Body of pancreas (tissue), 4 donors: ENCODE measurements at places on chromosomes 1 and 21. TPM values are rescaled to one million over a fixed set of nuclear protein-coding genes. Genes with fewer than 3 reads are reported as not detected.
A peak's percentile ranks its signal among the peaks of the same experiment; 100 is the strongest.

The CFAP74 gene
- total RNA-seq, result under 0.01 TPM

The ELF3 gene
- total RNA-seq, result 293 TPM

The PLCH2 gene
- total RNA-seq, result 5.7 TPM

The KRTAP21-2 gene
- total RNA-seq, result not detected

The AADACL3 gene
- not detected for total RNA-seq

The RCSD1 gene
- total RNA-seq, result 5.6 TPM

The MSH4 gene
- not detected for total RNA-seq

The NOS1AP gene
- total RNA-seq, result 4.0 TPM

The COL9A2 gene
- 2.3 TPM for total RNA-seq

The FALEC gene
- not detected for total RNA-seq

The FCRL4 gene
- total RNA-seq, result not detected

The KIAA0040 gene
- total RNA-seq, result 29.7 TPM

GRCh38 chr1:69567652-69568420 lies at the start of gene LRRC7:
TSS of gene LRRC7 (plus strand) at chr1:69567922. CDS start at chr1:69568640, 718 bp downstream.
- peaks cover 25% of the 10 kb centered on the region for H3K4me1 ChIP-seq
- DNase-seq, result no peak
- H3K4me3 ChIP-seq, result peak within 1 kb of the TSS; percentile 7
- no peaks in the 10 kb centered on the region for H3K27me3 ChIP-seq

DNA sequence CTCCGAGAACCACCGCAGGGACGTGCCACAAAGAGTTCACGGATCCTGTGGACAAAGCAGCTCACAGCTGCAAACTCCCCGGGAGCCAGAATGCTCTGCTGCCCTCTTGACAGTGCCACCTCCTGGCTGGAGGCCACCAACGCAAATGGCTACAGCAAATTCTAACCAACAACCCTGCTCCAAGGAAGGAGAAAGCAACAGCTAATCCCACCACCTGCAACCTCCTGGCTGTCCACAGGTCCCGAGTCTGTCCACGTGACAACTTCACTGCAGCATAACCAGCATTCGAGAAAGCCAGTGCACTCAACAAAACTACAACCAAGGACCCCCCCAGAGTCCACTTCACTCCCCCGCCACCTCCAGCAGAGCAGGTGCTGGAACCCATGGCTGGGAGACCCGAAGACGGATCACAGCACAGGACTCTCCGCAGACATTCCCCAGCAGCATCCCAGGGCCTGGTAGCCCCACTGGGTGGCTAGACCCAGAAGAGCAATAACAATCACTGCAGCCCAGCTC lies 17.3 kb downstream of the POFUT2 start:
- no peak overlapping the region for H3K4me3 ChIP-seq
- DNase-seq, result no peak
- no peak overlapping the region for H3K27ac ChIP-seq

- H3K27me3 ChIP-seq, result no peaks in the 10 kb centered on the region
- H3K4me1 ChIP-seq, result no peaks in the 10 kb centered on the region
- no peaks in the 10 kb centered on the region for H3K36me3 ChIP-seq
- no peak for DNase-seq
- no peak overlapping the region for H3K27ac ChIP-seq
Observed at GRCh38 chr1:61776091-61776490, 33.8 kb downstream of the PATJ start.

DNA sequence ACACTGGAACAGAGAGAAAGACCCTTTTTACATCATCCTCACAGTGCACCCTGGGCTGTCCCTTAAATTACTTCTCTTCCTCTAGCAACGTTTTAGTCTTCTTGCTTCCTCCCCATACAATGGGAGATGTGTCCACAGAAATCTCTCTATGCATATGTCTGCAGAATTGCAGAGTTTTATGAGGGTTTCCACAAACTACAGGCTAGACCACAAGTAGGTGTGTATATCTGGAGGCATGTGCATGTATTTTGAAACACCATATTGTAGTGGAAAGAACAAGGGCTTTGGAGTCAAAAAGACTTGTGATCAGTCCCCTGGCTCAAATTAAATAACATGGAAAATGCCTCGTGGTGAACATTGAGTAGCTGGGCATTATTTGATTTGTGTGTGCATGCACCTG lies 121.3 kb upstream of the IPO9 start:
- DNase-seq, result no peak
- H3K4me1 ChIP-seq, result peaks cover 19% of the 10 kb centered on the region
- no peaks in the 10 kb centered on the region for H3K36me3 ChIP-seq
- H3K4me3 ChIP-seq, result no peak overlapping the region

GRCh38 chr1:46342084-46342656 lies 1.6 kb downstream of the NSUN4 start:
- DNase-seq, result no peak
- no peaks in the 10 kb centered on the region for H3K36me3 ChIP-seq
- peaks cover 17% of the 10 kb centered on the region for H3K4me1 ChIP-seq

- no peaks in the 10 kb centered on the region for H3K4me1 ChIP-seq
- DNase-seq, result no peak
- no peak overlapping the region for H3K4me3 ChIP-seq
Observed at GRCh38 chr1:53475664-53476063, 16.5 kb downstream of the DMRTB1 start.

DNA sequence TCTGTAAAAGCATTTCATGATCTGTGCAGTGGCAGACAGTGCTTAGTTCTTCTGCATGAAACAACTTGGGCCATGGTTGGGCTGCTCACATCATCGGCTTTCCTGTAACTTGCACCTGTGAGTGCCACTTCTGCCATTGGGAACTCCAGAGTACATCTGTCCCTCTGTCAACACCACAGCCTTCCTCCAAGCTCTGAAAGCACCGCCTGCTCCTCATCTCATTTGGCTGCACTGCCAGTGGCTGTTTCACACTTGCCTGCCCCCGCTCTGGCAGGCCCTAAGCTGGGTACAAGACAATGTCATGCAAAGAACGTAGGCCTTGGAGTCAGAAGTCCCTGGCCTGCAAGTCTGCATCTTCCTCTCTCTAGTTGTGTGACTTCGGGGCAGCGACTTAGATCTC lies 46.4 kb downstream of the DDX20 start:
- no peak overlapping the region for H3K27ac ChIP-seq
- H3K4me1 ChIP-seq, result no peaks in the 10 kb centered on the region
- DNase-seq, result no peak
- no peaks in the 10 kb centered on the region for H3K36me3 ChIP-seq
- no peak overlapping the region for H3K4me3 ChIP-seq

DNA sequence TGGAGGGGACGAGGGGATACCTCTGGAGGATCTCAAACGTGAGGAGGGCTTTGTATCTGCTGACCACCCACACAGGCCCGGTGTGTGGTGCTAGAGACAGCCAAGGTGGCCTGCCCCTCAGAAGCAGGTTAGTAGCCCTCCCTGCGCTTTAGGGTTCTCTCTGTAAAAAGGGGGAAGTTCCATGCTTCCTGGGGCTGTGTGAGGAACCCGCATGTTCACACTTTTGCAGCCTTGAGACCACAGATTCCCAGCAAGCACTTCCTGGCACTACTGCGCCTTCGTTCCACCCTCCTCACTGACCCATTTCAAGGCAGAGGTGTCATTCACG lies 7.9 kb upstream of the GUCA2B start:
- H3K27ac ChIP-seq, result no peak overlapping the region
- H3K4me3 ChIP-seq, result no peak overlapping the region
- peaks cover 12% of the 10 kb centered on the region for H3K4me1 ChIP-seq
- H3K36me3 ChIP-seq, result no peaks in the 10 kb centered on the region
- DNase-seq, result no peak

- no peak overlapping the region for H3K4me3 ChIP-seq
- H3K27ac ChIP-seq, result no peak overlapping the region
- H3K4me1 ChIP-seq, result no peaks in the 10 kb centered on the region
- no peaks in the 10 kb centered on the region for H3K36me3 ChIP-seq
Observed at GRCh38 chr1:230798491-230798890, 51.3 kb downstream of the CAPN9 start.

GRCh38 chr1:178581351-178582303 lies 68.7 kb downstream of the TEX35 start:
- DNase-seq, result no peak
- no peak overlapping the region for H3K4me3 ChIP-seq
- H3K4me1 ChIP-seq, result no peaks in the 10 kb centered on the region
- no peaks in the 10 kb centered on the region for H3K36me3 ChIP-seq
- no peaks in the 10 kb centered on the region for H3K27me3 ChIP-seq
- no peak overlapping the region for H3K27ac ChIP-seq

GRCh38 chr1:54499360-54500106 lies 48.5 kb upstream of the ACOT11 start:
- no peak overlapping the region for H3K27ac ChIP-seq
- H3K36me3 ChIP-seq, result no peaks in the 10 kb centered on the region
- no peaks in the 10 kb centered on the region for H3K27me3 ChIP-seq
- peak; percentile 57 for DNase-seq

DNA sequence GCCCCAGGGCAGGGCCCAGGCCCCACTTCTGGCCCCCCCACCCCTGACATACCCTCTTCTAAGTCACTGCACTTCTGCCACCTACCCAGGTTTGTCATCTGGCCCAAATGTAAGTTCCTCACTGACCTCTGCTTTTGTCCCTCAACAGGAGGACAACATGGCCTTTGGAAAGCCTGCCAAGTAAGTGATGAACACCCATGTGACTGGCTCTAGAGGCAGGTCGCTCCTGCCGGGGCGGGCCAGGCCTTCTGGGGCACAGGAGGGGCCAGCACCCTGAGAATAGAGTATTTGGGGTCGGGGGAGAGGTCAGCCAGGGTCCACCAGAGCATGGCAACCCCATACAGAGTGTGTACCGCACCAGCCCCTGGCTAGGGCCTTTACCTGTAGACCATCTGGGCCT lies 9.9 kb upstream of the SYTL1 start:
- no peak overlapping the region for H3K4me3 ChIP-seq
- H3K36me3 ChIP-seq, result peaks cover 21% of the 10 kb centered on the region

DNA sequence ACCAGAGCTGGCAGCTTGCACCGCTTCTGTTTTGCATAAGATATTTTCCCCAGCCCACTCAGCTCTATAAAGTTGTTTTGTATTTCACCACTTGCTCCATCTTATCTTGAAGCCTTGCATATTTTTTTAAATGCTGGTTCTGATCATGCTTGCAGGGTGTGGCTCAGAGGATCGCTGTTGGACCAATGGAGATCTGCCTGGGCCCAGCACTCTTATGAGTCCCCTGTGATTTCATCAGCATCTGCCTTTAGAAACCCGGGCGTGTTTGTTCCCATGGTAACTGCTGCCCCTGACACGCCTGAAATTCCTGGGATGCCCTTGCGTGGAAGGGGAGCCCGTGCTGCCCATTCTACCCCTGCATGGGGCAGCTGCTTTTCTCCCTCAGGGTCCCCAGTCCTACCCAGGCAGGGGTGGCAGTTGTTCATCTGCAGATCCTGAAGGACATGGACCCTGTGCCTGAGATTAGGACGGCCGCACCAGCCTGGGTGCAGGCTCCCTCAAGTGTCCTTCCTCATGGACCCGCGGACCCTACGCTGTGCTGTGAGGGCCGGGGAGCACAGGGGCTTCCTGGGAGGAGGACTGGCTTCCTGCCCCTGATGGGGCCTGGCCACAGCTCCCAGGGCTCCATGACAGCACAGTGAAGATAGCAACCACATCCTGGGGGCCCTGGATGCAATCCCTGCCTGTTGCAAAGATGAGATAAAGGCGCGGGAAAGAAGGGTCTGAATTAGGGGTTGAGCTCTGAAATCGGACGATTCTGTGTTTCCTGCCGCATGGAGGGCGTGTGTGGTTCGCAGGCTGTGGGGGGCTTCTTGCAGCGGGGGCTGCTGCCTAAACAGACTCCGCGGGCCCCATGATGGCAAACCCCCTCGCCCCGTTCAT lies 226.5 kb downstream of the SDCCAG8 start:
- H3K4me3 ChIP-seq, result no peak overlapping the region
- no peaks in the 10 kb centered on the region for H3K27me3 ChIP-seq
- no peaks in the 10 kb centered on the region for H3K36me3 ChIP-seq
- H3K4me1 ChIP-seq, result peaks cover 9% of the 10 kb centered on the region
- H3K27ac ChIP-seq, result no peak overlapping the region
- DNase-seq, result no peak

- DNase-seq, result no peak
- no peaks in the 10 kb centered on the region for H3K36me3 ChIP-seq
- no peaks in the 10 kb centered on the region for H3K4me1 ChIP-seq
- no peaks in the 10 kb centered on the region for H3K27me3 ChIP-seq
- H3K27ac ChIP-seq, result no peak overlapping the region
Observed at GRCh38 chr1:96409689-96410088, 311.9 kb upstream of the PTBP2 start.

DNA sequence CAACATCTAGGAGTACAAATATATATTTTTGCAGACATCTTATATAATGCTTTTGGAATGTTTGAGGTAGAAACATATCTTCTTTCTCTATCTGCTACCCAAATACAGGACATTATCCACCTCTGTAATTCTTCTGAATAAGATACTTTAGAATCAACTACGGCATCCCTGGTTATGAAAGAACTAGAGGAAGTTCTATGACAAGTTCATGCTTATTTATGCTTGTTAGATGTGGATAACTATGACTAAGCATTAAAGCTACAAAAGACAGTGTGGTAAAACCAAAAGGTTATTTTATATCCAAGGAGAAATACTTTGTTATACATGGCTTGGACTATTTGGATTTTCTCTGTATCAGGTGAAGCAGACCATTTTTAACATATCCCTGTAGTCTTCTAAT lies 894.0 kb downstream of the KCNT2 start:
- DNase-seq, result no peak
- no peak overlapping the region for H3K4me3 ChIP-seq
- no peaks in the 10 kb centered on the region for H3K4me1 ChIP-seq
- no peaks in the 10 kb centered on the region for H3K36me3 ChIP-seq
- H3K27me3 ChIP-seq, result no peaks in the 10 kb centered on the region

- H3K27ac ChIP-seq, result no peak overlapping the region
- no peaks in the 10 kb centered on the region for H3K36me3 ChIP-seq
- peak; percentile 67 for DNase-seq
- H3K4me1 ChIP-seq, result peaks cover 13% of the 10 kb centered on the region
- H3K27me3 ChIP-seq, result no peaks in the 10 kb centered on the region
Observed at GRCh38 chr1:36924282-36924811, 110.0 kb downstream of the GRIK3 start.

DNA sequence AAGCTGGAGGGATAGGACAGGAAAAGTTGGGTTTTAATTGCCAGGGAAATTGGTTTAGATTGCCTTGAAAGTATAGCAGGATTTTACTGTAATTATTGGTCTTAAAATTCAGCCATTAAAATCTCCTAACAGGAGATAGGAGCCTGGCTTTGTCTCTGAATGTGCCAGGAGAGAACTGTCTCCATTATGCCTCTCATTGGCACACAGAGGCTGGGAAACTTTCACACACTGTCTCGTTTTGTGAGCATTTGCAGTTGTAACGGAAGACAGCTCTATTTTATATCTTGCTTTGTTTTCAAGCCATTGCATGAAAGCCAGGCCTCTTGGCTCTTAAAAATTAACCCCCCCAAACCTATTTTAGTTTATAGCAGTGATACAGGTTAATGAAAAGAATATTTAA lies 12.5 kb downstream of the DNAJC6 start:
- H3K27me3 ChIP-seq, result no peaks in the 10 kb centered on the region
- no peak overlapping the region for H3K4me3 ChIP-seq
- no peak for DNase-seq
- no peaks in the 10 kb centered on the region for H3K4me1 ChIP-seq
- no peaks in the 10 kb centered on the region for H3K36me3 ChIP-seq

- DNase-seq, result no peak
- no peak overlapping the region for H3K4me3 ChIP-seq
- H3K27ac ChIP-seq, result no peak overlapping the region
- no peaks in the 10 kb centered on the region for H3K36me3 ChIP-seq
- no peaks in the 10 kb centered on the region for H3K4me1 ChIP-seq
Observed at GRCh38 chr1:102120910-102121309, 124.2 kb upstream of the OLFM3 start.

GRCh38 chr1:201554789-201555592 lies 16.1 kb downstream of the NAV1 start:
- H3K27ac ChIP-seq, result no peak overlapping the region
- H3K4me3 ChIP-seq, result no peak overlapping the region
- no peaks in the 10 kb centered on the region for H3K27me3 ChIP-seq
- H3K36me3 ChIP-seq, result no peaks in the 10 kb centered on the region
